ENCODE measurements at places on chromosomes 7 and 10.
A peak's percentile ranks its signal among the peaks of the same experiment; 100 is the strongest.

DNA sequence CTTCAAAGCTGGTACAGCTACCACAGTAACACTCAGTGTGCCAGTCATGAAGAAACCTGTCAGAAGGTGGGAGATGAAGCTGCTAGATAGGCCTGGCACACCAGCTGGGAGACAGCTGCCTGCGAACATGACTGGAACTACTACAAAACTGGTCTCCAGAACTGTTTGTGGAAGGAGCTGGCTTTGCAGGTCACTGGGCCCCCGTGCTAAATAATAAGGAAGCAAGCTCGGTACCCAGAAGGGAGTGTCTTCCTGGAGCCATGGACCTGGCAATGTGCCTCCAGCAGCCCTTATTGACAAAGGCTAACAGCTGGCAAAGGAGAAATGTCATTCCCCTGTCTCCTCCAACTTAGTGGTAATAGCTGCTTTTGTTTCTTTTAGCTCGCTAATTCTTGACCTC lies 1217.6 kb upstream of the LRRN3 start:
- DNase-seq = no peak

DNA sequence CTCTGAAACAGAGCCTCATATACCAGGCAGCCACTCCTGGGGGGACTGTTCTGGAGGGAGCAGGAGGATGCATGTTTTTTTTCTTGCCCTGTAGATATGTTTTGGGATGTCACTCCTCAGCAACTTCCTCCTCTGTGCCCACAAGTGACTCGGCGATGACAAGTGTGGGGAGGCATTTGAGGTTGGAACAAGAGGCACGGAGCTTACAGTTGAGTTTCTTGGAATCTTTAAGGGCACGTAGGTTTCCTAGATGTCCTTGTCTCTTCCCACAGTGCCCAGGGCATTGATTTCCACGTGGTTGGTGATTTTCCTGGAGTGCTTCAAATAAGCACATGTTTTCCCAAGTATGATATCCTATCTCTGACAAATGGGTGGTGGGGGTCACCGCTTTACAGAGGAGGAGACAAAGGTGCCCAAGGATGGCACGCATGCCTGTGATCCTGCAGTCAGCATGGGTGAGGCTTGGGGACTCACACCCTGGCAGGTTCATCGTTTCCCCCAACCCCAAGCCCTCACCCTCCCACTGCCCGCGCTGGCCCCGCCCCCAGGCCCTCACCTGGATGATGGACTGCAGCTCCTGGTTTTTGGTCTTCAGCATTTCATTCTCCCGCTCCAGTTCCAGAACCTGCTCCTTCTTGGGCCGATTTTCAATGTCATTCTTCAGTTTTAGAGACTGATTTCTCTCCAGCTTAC lies 95.2 kb upstream of the GNA12 start:
- DNase-seq = no peak

DNA sequence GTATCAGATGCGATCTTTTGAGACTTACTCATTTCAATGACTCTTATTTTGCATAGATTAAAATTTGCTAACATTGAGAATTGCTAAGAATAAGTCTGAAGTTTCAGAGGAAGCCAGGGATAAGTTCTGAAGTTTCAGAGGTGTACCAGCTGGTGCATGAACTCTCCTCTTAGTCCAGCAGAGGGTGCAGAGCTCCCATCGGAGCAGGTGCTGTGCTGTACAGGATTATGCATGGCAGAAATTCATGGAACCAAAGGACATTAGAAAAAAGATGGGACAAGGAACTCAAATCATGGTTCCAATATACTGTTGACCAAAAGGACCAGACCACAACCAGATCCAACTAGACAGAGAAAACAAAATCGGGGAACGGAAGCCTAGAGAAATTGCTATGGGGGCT lies 41.9 kb downstream of the MGAM2 start:
- no peak for DNase-seq

DNA sequence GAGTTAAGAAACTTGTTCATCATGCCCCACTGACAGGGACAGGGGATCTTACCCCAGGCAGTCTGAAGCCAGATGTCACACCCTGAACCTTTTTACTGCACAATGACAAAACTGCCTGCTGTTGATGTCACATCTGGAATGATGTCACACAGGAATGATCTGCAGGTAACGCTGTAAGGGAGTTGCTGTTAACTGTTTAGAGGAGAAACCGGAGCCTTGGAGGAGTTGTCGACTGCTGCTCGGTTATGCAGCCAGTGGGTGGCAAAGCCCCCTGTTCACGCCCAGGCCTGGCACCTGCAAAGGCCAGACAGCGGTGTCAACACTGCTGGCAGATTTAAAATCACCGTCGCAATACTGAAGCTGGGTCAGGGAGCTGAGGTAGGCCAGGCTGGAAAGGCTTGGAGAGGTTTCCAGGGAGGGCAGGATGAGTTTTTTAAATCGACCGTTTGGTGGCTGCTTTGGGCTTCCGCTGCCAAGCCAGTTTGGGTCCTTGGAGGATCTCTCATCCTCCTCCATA lies 10.0 kb upstream of the SLIT1 start:
- no peak for DNase-seq

DNA sequence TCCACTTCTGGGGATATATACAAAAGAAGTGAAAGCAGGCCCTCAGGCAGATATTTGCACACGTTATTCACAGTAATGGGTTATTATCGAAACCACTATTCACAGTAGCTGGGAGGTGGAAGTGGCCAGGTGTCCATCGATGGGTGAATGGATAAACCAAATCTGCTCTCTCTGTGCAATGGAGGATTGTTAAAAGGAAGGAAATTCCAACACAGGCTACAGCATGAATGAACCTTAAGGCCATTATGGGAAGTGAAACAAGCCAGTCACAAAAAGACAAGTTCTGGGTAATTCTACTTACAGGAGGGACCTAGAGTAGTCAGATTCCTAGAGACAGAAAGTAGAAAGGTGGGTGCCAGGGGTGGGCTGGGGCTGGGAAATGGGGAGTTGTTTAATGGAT lies 48.5 kb upstream of the BHLHA15 start:
- no peak for DNase-seq

DNA sequence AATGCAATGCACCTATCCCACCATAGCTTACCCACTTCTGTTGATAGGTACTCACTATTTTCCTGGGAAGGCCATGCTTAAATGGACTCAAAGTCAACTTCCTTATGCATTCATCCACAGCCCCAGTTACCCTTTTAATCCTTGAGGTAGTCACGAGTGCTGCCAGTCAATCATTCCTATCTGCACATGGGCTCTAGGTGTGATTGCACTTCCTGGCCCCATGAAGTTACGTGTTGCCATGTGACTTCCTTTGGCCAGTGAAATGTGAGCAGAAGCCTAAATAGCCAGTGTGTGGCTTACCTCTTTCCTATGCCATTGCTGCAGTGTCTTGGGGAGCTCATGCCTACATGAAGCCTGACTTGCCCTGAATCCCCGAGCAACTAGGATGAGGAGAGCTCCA lies 23.5 kb upstream of the EIF5AL1 start:
- DNase-seq = no peak

DNA sequence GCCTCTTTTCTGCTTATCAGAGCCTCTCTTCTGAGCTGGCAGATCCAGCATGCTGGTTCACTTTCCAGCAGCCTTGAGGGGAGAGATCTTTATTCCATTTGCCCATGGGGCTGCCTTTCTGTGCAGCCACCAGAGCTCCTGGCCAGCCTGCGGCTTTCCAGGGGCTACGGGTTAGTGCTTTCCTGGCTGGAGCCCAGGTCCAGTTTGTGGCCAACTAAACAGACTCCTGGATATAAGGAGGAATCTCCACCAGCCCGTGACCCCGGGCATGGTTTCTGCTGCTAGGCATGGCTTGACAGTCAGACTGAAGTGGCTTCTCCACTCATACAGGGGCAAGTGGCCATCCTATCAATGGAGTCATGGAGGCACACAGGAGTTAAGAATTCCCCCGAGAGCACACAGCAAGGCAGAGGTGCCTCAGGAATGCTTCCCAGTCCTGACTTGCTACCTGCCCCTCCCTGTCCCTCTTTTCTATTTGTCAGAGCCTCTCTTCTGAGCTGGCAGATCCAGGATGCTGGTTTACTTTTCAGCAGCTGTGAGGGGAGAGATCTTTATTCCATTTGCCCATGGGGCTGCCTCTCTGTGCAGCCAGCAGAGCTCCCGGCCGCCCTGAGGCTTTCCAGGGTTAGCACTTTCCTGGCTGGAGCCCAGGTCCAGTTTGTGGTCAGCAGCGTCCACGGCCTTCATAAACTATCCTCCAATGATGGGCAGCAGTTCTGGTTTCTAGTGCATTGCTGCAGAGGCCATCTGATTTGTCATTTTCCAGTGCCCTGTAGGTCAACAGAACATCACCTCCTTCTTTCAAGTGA lies 35.9 kb downstream of the TSPAN15 start:
- no peak for DNase-seq

- DNase-seq = no peak
Measured at GRCh38 chr10:33401300-33401699, 66.8 kb upstream of the NRP1 start.

GRCh38 chr7:43700059-43700501 lies 29.2 kb downstream of the COA1 start:
- peak; percentile 30 for DNase-seq

- no peak for DNase-seq
Measured at GRCh38 chr7:48832303-48832845, 92.0 kb upstream of the CDC14C start.

- no peak for DNase-seq
Measured at GRCh38 chr10:88244781-88245625, 338.1 kb downstream of the RNLS start.

Measured in non-pigmented ciliary epithelial cell (primary cell).